ENCODE measurements at places on chromosomes 6 and 20.

DNA sequence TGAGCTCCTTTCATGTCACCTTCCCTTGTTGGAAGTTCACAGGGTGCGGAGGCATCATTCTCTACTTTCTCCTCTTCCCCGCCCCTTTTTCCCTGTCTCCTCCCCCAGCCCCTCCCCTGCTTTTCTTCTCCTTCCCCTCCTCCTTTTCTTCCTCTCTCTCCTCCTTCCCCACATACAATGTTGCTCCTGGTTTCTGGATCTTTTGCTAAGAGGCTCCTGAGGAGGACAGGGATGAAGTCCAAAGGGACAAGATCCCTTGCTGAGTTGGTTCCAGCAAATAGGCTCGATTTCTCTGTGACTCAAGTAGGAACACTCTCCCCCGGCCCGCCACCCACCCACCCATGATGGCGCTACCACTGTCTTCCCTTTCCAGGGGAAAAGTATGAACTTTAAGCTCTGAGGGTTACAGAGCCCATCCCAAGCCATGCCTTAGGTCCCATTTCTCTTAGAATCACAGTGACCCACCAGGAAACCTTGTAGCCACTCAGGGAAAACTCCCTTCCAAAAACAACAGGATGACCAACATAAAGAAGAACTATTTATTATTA lies 852 bp upstream of the TFEB start:
- DNase-seq: no peak

GRCh38 chr6:105282631-105283585 lies 103.1 kb upstream of the POPDC3 start:
- no peak for DNase-seq

GRCh38 chr20:59736366-59736765 lies 132.0 kb downstream of the PHACTR3 start:
- DNase-seq: no peak

DNA sequence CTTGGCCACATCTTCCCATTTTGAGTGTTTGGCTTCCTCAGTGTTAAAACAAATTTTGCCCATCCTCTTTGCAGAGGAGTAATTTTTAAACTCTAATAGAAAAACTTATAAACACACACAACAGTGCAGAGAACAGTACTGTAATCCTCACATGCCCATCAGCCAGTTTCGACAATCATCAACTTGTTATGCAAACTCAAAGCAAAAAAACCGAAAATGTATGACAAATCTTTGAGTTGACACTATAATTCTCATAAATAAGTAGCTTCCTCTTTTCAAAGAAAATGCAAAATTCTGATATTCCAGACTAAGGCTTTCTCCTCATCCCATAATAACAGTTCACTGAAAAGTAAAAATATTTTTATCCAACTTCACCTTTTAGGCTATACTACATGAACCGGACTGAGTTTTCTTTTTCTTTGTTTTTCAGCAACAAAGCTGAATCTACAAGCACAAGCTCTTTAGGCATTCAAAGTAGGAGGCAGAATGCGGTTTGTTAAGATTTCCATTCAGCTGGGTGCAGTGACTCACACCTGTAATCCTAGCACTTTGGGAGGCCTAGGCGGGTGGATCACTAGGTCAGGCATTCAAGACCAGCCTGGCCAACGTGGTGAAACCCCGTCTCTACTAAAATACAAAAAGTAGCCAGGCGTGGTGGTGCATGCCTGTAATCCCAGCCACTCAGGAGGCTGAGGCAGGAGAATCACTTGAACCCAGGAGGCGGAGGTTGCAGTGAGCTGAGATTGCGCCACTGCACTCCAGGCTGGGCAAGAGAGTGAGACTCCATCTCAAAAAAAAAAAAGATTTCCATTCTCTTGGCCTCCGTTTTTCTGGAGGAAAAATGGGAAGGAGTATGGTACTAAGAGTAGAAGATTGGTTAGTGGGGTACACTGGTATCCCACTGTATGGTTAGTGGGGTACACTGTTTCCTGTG lies 74.8 kb downstream of the GCNT2 start:
- DNase-seq: no peak

GRCh38 chr6:112697265-112697664 lies 350.1 kb downstream of the RFPL4B start:
- no peak for DNase-seq

- no peak for DNase-seq
Measured at GRCh38 chr20:64101731-64102621, 5.4 kb downstream of the NPBWR2 start.

DNA sequence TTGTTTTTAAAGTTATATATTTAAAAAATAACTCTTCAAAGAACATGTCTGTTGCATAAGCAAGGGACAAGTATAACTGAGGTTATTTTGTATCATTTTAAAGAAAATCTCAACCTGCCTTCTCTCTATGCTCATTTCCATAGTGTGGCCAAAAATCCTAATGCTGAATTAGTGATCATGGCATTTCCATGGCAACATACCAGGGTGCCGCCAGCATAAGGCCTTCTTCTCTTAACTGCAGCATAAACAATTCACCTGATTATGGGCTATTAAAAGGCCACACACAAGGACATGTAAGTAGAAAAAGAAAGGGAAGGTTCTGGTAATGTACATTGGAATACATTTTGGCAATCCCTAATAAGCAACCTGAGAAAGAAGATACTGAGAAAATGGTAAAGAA lies 95.1 kb upstream of the RNF217 start:
- DNase-seq: no peak
